ENCODE measurements at places on chromosomes 5 and 9.

- no peak for DNase-seq
Observed at GRCh38 chr5:40551496-40552491, 127.9 kb upstream of the PTGER4 start.

DNA sequence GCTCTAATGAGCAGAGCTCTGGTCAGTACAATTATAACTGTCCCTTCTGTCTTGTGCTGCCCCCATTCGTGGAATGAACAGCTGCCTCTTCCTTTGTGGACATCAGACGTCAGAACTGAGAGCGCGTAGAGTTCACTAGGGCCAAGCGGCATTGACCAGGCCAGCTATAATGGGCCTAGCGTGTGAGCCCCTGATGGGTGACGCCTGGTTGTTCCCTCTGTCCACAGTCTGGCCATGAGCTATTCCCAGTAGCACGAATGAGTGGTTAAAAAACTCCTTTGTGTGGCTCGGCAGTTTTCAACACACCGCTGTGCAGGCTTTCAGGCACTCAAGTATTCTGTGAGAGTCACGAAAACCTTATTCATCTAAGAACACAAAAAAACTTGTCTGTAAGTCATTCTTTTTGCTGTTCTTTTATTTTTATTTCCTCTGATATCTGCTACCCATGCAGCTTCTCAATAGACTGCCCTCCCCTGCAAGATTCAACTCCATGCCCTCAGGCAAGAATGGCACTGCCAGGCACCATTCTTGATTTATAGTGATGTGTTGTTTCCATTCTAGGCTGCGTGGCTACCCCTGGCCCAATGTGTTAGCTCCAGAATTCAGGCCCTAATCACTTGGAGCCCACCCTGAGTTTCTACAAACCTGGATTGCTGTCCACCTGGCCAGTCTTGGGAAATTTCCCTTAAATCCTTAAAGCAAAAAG, 52.5 kb downstream of the ANKDD1B start:
- DNase-seq: no peak

DNA sequence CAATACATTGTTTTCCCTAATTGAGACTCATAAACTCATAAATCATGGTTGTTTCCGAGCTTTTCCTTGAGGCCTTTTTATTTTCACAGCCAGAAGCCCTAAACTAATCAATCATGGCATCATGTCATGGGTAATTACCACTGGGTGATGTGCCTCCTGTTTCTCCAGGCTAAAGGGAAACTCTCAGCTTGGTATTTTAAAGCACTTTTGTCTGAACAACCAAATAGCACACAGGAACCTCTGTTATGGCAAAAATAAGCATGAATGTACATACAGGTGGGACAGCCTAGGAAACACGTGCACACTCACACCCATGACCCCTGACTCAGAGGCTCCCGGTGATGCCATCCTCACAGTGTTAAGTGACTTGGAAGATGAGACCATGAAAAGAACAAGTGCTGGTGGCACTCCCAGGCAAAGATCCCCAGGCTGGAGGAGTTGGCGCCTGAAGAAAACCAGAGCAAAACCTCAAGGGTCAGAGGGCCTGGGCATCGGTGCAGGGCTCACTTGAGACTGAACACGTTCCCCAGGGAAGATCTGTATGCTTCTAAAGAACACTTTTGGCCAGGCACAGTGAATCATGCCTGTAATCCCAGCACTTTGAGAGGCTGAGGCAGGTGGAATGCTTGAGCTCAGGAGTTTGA, 154.3 kb downstream of the ROR2 start:
- no peak for DNase-seq

- no peak for DNase-seq
Observed at GRCh38 chr5:58490402-58491050, 709 bp upstream of the GAPT start.

DNA sequence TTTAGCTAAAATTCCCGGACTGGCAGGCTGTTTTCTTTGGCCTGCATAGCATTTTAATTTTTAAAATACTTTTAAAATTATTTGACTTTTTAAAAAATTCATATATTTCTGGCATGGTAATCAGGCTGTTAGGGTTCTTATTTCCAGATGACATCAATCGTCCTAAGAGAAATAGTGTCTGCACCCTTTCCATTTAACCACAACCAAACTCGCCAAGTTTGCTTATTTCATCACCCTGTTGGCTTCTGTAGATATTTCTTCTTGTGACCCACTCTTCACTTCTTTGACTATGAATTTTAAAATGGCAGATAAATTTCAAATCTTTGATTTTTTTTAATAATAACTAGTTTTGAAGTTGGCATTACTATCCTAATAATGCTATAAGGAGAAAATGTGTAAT, 675.7 kb upstream of the FTMT start:
- no peak for DNase-seq

GRCh38 chr9:34176089-34176488, 2.8 kb upstream of the UBAP1 start:
- no peak for DNase-seq

DNA sequence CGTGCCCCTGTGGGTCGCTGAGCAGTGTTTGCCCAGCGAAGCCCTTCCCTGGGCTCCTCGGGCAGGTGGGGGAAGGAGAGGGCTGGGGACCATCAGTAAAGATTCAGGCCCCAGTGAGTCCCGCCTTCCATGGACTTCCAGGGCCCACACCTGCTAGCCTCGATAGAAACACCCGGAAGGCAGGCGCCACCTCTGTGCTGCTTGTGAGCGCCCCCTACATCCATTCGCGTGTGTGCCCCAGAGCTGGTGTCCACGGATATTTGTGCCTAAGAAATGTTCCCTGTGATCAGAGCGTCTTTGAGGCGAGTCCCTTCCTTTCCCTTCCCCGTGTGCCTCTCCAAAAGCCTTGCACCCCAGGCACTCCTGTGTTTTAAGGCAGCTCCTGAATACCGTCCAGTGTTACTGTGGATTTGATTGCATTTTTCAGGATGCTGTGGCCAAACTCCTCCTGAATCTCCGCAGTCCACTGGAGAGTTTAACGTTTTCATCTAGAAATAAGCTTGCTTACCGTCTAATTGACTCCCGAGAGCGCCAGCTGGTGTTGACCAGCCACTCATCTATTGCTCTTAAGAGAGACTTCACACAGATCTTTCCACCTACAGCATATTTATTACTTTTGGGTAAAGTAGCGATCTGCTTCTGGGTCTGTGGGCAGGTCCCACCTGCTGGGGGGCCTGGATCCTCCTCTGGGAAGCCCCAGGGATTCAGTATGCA, 101.4 kb downstream of the COL5A1 start:
- DNase-seq: no peak

GRCh38 chr9:37986771-37987258, 82.2 kb downstream of the SHB start:
- DNase-seq: no peak

- DNase-seq: no peak
Observed at GRCh38 chr5:155729684-155730059, 597.3 kb upstream of the SGCD start.

DNA sequence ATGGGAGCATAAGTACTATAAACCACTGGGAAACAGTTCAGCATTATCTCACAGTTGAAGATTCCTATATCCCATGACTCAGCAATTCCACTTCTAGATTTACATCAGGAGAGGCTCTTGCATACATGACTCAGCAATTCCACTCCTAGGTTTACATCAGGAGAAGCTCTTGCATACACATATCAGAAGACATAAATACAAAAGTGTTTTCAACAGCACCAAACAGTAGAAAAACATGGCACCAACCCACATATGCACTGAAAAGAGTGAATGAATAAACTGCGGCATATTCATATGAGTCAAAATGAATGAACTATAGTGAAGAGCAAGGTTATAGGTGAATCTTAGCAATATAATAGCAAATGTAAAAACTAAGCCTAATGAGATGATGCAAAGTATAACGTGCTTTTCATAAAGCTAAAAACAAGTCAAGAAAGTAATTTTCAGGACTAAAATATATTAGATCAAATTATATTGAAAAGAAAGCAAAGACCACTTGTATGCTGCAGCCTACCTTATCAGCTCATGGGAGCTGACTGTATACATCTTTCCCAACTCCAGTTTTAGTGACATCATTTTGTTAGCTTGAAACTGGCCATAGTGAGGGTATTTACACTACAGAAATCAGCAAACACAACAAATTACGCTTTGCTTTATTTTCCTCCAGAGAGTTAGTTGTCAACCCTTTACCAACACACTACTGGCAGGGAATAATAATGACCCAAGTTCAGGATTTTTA, 95.8 kb downstream of the ANKRD18B start:
- DNase-seq: no peak

DNA sequence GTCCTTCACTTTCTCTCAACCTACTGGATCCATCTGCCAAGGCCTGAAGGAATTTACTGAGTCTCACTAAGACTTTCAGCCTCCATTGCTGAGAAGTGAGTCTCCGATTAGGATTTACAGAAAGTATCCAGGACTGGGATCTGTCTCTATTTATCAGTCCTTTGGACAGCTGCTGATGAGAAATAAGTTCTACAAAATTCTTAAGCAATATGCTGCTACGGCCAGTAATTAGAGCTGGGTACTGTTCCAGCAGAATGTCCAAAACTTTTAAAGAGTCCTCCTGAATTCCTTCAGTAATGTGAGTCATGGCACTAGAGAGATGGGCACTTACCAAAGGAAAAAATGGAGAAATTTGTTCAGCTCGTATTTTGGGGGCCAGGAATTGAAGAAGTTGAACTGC, 5.9 kb downstream of the TEX10 start:
- DNase-seq: no peak

DNA sequence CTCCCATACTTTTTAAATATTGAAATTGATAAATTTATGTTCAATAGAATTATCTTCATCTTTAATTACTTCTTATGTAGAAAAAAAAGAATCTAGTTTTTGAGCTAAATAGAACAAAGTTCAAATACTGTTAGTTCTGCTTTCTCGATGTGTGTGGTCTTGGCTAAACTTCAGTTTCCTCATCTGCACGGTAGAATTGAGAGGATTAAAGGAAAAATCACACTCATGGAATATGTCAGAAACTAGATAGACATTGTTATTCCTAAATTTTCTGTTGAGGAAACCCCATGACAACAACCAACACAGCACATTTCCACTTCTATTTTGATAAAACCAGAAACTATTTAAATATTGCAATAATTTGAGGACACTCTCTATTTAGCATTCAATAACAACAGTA, 100.3 kb downstream of the MUSK start:
- no peak for DNase-seq

- DNase-seq: no peak
Observed at GRCh38 chr5:17860660-17861315, 226.5 kb downstream of the TAF11L14 start.

DNA sequence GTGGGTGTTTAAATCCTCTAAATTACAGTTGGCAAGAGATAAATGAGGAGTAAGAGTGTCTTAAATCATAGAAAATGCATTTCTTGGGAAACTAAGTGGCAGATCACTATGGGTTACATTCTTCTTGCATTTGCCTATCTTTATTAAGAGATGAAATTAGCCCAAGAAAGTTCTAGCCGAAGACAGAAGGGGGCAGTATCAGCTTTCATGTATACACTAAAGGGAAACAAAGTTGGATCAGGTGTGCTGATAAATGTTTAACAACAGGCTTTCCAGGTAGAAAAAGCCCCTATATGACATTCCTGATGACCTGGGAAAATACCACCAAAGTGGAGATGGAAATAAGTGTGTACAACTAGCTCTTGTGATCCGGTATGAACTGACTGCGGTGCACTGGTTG, 81.9 kb upstream of the TLR4 start:
- no peak for DNase-seq

- no peak for DNase-seq
Observed at GRCh38 chr9:72304538-72304937, 60.5 kb downstream of the ZFAND5 start.

DNA sequence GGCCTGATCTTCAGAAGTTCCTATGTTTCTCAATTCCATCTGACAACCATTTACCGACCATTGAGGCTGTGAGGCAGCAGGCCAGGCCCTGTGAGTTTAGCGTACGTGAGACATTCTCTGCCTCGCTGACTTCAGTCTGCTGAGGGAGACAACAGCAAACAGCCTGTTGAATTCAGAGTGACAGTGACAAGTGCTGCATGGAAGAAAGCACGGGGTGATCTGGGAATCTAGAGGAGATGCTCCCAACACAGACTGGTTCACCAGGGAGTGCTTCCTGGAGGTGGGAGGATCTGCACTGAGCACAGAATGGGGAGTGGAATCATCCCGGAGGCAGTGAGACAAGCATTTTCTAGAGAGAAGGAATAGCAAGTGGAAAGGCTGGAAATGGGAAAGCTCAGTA, 10.0 kb upstream of the DDX41 start:
- DNase-seq: no peak

DNA sequence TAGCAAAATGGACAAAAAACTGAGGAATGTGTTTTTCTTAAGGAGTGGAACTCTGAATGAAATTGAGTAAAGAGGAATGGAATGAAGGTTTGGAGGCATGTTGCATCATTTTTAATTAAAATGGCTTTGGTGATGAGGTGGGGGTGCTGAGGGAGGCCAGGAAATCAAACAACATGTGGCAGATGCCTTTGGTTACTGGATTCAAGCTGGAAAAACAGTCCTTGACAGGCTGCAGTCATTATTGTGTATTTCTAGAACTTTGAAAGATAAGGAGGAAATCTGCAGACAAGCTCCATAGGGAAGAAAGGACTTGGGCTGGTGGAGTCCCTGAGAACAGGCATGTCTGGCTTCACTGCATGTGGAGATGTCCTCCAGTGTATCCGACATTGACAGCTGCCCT, 203.5 kb upstream of the HAPLN1 start:
- DNase-seq: no peak

DNA sequence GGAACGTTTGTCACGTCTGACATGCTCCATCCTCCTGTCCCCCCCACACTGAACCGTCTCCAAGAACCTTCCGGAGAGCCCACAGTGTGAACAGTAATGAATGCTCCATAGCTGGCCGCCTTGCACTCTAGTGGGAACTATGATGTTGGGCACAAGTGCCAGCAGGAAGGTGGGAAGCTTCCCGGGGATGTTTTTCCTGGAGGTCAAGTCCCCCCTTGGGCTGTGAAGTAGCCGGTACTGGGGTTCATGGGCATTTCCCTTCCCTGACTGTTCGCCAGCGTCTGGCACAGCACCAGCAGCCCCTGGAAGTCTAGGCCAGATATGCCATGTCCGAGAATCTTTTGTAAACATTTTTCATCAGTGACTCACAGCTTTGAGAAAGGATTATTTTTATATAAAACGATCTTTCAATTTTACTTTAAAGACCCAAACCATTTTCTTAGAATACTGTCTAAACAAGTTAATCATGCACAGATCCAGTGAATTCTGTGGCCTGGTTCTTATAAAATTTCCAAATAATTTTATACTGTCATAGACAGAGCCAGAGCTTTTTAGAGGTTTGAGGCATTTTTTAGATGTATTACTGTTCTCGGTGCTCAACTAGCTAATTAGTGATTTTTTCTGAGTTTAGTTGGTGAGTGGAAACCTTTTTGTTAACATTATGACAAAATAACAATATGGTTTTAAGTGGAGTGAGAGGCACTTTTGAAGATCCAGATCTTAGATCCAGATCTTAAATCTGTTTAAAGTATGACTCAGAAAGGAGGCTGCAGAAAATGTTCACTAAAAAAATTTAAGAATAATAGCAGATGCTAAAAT, 11.6 kb downstream of the ABL1 start:
- no peak for DNase-seq

- no peak for DNase-seq
Observed at GRCh38 chr5:10301842-10302610, 5.7 kb downstream of the CMBL start.

Data from stimulated activated CD8-positive, alpha-beta memory T cell treated with anti-CD3 and anti-CD28 coated beads, Interleukin-15, amount 100 ng/mL, for 1 hour (primary cell).